Occipital lobe (tissue), 3 donors: ENCODE measurements at places on chromosomes 1 and 21.

- DNase-seq = no peak
Measured at GRCh38 chr1:34696981-34697380, 57.9 kb upstream of the GJB5 start.

GRCh38 chr1:178371235-178371634, 125.5 kb downstream of the CLEC20A start:
- no peak for DNase-seq

DNA sequence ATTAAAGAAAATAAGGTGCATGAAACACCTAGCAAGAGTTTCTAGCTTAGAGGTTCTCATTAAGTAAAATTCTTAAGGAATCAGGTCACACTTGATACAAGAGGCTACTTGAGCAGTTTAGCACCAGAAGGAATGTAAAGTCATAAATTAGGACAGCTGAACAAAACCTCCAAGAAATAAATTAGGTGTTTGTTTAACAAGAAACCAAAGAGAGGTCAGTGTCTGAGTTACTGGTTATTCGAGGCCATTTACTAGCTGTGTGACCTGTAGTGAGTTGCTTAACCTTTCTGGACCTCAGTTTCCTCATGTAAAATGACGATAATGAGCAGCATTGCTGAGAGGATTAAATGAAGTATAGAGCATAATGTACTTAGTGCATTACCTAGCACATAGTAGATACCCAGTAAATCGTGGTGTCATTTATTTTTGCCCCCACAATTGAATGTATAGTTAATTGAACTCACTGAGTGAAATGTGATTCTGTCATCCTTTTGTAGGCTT, 908 bp upstream of the ELK4 start:
- no peak for DNase-seq

GRCh38 chr1:181909010-181909409, 152.5 kb downstream of the ZNF648 start:
- DNase-seq = no peak

- DNase-seq = no peak
Measured at GRCh38 chr1:70778056-70778762, 269.4 kb downstream of the PTGER3 start.

DNA sequence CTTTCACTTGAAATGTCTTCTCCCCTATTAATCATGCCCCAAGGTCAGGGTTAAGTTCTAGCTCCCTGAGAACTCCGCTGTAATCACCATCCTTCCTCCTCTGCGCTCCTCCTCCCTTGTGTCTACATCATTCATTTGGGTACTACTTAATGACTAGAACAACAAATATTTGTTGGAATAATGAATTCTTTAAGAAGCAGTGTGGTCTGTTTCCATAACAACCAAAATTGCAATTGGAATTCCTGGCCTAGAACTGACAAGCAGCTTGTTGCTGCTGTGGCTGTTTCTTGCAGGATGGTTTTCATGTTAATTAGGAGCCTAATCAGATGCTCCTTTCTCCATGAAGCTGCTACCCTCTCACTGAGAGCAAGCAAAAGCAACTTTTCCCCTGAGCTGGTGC, 192.5 kb downstream of the ZZZ3 start:
- DNase-seq = no peak

GRCh38 chr1:83923553-83923952, 75.4 kb downstream of the TTLL7 start:
- DNase-seq = no peak

DNA sequence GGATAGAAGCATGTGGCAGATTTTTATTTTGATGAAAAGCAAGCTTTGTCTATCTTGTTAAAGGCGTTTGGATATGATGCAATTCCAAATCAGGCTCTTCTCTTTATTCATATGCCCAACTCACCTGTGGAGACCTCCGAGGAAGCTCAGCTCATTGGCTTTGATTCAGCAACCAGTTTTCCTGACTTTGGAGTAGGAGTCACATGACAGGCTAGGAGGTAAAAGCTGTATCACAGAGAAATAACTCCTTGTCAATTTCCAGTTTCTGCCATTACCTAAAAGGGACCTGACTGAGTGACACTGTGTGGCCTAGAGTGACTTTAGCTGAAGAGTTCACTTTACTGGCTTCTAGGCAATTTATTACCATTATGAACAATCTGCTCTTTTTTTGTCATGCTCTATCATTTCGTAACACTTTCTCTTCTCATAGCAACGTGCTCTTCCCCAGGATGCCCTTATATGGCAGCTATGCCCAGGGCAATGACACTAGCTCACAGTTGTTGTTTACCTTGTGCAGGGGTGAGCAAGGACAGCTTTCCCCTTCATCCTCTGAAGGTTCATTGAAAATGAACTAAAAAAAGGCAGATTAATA, 107.2 kb downstream of the KCNK1 start:
- no peak for DNase-seq
